ENCODE measurements at places on chromosomes 4 and X.

DNA sequence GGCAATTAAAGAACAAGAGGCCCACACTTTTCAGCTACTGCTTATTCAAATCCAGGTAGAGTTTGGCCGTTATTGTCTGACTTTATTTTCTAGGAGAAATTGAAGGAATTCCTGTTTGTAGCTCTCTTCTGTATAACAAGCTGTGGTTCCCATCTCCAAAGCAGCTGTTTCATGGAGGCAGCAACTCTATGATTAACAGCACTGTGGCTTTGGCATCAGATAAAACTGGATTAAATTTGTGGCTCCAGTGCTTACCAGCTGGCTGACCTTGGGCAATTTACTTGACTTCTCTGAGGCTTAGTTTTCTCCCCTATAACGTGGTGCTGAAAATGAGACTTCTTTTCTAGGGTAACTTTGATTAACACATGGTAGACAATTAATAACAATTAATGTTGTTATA lies 28.1 kb downstream of the SLC30A9 start:
- DNase-seq, result peak; percentile 20

DNA sequence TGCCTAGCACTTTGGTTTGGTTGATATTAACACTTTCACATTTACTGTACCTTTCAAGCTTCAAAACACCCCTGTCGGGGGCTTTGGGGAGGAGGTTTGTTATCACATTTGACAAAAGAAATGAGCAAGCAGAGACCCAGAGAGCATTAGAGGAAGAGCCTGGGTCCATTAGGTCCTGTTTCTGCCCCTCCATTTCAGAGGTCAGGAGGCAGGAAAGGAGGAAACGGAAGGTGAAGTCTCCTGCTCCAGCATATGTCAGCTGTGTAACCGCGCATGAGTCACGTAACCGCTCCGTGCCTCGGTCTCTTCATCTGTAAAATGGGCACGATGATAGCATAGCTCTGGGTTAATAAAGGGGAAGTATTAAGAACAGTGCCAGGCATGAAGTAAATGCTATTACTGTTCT lies 201.9 kb upstream of the BCOR start:
- DNase-seq, result no peak

DNA sequence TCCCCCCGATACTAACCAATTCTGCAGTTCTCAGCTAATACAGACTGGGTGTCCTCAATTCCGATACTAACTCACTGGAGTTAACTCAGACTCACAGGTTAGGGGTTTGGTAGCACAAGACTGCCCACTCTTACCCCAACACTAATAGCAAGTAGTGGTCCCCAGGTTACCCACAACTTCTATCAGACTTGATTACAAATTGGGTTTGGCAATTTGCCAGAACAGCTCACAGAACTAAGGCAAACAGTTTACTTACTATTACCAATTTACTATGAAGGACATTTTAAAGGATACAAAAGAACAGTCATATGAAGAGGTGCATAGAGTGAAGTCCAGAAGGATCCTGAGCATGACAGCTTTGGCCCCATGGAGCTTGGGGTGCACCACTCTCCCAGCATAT lies 201.8 kb upstream of the VCX start:
- no peak for DNase-seq

DNA sequence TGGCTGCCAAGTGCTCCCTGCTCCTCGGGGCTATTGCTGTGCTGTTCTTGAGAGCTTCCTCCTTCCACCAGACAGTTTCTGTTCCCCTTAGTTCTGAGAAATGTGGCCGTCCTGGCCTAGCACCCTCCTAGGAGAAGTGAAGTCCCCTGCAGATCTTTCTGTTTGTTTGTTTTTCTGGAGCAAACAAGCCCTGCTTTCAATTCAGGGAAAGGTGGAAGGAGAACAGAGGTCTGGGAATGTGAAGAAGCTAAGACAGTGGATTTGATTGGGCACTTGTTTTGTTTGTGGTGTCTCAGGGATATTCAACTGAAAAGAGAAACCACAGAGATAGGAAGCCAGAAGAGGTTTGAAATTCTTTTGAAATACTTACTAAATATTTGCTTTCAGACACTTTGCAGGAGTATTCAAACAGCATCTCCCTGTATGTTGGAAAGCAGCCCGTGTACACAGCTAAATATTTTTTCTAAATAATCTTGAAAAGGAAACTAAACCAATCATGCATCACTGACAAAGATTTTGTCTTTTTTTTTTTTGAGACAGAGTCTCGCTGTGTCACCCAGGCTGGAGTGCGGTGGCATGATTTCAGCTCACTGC lies 36.5 kb upstream of the PPM1K start:
- no peak for DNase-seq

GRCh38 chrX:134743091-134743490 lies 84.8 kb upstream of the PLAC1 start:
- DNase-seq, result no peak

DNA sequence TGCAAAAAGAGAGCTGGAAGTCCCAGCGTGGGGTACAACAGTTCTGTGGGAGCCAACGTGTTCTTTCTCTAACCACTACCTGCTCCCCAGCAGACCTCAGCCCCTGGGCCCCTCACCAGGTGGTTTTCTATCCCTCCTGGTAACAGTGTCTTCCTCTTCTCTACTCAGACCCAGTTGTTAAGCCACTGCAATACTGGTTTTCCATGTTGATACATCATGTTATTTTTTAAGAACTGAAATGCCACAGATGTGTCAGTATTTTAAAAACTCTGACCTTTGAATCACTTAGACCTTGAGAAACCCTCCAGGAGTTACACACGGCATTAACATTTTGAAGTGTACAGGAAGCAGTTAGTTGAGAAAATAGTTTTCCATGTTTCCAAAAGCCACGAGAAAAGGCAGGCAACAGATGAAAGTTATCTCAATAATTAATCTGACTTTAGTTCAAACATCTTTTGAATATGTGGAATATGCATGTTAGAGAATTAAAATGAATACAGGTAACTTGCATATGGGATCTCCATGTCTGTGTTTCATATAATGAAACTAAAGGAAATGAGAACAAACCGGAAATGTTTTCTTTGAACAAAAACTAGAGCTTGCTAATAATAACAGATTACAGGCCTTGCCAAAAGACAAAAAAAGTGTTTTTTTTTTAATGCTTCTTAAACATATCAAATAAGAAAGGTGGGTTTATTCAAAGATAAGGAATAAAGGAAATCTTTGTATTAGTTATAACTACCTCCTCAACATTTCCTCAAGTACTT lies 108.8 kb downstream of the ZNF827 start:
- DNase-seq, result no peak

GRCh38 chr4:180622254-180622653 lies 1620.9 kb upstream of the TENM3 start:
- no peak for DNase-seq

- no peak for DNase-seq
These were observed 26.8 kb upstream of the AFAP1 start for GRCh38 chr4:7966281-7967062.

- DNase-seq, result peak; percentile 68
These were observed 128.5 kb downstream of the PRSS12 start for GRCh38 chr4:118224243-118224829.

DNA sequence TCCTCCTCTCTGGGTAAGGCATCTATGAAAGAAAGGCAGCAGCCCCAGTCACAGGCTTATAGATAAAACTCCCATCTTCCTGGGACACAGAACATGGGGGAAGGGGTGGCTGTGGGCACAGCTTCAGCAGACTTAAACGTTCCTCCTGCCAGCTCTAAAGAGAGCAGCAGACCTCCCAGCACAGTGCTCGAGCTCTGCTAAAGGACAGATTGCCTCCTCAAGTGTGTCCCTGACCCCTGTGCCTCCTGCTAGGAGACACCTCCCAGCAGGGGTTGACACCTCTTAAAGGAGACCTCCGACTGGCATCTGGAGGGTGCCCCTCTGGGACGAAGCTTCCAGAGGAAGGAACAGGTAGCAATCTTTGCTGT lies 89.9 kb downstream of the EFHC2 start:
- DNase-seq, result no peak

- no peak for DNase-seq
These were observed 2.6 kb upstream of the ZFP42 start for GRCh38 chr4:187992971-187993370.

DNA sequence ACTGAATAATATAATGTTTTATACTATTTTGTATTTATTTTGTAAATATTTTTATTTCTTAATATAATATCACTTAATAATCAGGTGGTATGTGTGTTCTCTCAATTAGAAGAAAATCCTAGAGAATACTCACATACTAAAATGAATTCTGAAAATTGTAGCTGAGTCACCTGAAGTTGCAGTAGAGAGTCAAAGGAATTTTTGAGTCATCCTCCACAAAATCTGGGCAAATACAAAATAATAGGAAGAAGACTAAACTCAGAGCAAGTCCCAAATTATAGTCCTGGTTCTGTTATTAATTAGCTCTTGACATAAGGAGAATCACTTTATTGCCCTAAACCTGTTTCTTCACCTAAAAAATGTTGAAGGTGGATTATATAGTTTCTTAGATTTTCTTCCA lies 57.8 kb downstream of the SPATA4 start:
- no peak for DNase-seq

DNA sequence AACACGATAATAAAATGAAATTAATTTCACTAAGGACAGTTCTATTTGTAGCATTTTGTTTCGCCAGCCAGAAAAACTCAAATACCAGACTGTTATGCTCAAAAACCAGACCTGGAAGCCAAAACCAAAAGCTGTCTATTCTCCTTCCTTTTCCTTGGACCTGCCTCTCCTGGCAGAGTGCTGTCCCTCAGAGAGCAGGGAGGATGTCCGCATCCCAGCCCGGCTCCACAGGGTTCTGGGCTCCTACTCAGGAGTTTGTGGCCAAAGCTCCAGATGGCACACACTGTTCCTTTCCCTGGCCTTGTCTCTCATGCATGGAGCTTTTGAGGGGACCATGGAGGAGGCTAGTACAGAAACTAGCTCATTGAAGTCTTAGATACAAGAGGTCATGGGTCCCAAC lies 41.9 kb upstream of the C1QTNF7 start:
- no peak for DNase-seq

- no peak for DNase-seq
These were observed 24.4 kb upstream of the FAM47B start for GRCh38 chrX:34918091-34918736.

- no peak for DNase-seq
These were observed 51.0 kb downstream of the BEX1 start for GRCh38 chrX:103012945-103013344.

GRCh38 chr4:73912191-73912590 lies 43.0 kb downstream of the CXCL1 start:
- DNase-seq, result no peak

GRCh38 chr4:3436048-3436797 lies 5.5 kb upstream of the HGFAC start:
- no peak for DNase-seq

DNA sequence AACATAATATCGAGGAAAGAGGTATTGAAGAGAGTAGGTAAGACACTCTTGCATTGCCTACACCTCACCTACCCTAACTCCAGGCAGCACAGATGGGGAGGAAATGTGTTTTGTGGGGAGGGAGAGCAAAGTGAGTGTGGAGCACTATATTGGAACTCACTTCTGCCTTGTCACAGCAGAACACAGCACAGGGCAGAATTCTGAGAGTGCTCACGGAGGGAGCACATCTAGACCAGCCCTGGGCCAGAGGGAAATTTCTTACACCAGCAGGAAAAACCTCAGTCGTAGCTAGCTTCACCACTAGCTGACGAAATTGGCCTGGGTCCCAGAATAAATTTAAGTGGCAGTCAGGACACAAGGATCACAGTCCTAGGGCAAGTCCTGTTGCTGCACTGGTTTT lies 517.3 kb downstream of the TMA16 start:
- no peak for DNase-seq

DNA sequence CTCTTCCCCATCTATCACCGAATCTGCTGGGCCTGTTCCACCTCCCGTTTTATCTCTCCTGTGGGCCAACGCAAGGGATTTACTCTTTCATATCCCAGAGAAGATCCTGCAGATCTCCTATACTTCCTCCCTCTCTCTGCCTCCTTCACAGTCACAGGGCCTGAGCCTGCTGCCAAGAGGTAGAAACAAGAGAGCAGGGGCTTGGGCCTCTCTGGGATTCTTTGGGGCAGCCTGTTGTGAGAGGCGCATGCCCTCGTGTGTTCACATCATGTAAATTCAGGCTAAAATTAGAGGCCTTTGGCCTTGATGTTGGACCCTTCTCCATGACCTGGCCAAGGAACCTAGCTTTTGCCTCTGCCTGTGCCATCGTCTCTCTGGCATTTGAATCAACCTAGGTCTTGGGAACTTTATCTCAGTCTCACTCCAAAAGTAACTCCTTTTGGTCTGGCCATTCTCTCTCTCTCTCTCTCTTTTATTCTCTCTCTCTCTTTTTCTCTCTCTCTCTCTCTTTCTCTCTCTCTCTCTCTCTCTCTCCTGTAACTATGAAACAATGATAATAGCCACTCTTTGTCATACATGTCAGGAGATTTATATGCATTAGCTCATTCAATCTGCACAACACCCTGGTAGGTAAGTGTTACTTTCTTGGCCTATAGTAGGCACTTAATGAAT lies 20.0 kb upstream of the EFNB1 start:
- peak; percentile 12 for DNase-seq

DNA sequence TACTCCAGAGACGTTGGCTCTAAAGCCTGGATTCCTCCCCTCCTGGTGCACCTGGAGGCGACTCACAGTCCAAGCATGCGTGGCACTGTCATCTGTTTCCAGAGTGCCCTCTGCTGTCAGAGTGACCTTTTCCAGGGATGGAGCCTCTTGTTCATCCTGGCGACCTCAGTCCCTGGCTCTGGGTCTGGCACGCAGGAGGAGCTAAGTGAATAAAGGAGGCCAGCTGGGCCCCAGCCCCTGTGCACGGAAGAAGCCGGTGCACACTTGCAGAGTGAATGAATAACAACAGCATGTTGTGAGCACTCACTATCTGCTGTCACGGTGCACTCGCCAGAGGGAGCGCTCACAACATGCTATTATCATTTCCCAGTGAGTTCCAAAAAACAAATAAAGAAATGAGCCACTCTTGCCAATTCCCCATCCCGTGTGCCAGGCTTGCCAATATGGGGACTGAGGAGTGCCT lies 27.8 kb upstream of the PSAPL1 start:
- DNase-seq, result no peak

GRCh38 chr4:15054541-15054940 lies 52.3 kb downstream of the CPEB2 start:
- no peak for DNase-seq

DNA sequence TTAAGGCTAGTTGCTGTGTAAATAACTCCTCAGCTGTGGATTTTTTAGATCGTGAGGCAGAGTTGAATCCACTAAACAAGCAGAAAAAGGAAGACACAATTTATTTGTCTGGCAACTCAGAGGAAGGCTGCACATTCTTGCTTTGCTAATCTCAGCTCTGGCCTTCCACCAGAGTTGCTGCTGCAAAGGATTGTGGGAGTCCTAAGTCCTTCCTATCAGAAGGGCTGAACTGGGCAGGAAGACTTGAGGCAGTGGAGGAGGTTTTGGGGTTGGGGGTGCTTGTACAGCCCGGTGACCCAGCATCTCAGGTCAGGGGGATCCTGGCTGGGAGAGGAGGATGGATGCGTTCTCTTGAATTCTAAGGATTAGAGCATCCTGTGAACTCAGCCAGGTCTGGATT lies 11.0 kb upstream of the VSIG1 start:
- no peak for DNase-seq

DNA sequence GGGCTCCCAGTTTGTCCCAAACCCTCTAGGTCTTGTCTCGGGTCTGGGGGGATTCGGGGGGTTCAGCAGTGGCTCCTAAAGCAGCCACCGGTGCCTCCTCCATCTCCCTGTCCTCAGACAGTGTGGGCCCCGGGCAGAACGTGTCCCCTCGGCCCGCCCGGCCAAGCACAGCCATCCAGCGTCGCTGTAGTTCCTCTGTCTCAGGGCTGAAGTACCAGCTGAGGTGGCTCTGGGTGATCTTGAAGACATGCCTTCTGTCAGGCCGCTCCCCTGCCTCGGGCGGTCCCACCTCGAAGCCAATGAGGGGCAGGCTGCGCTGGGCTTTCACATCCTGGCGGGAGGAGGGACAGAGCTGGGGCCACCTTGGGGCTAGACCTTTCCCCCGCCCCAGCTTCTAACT lies 5.9 kb downstream of the TSR2 start:
- no peak for DNase-seq
